ENCODE measurements at places on chromosomes 1 and 21.

DNA sequence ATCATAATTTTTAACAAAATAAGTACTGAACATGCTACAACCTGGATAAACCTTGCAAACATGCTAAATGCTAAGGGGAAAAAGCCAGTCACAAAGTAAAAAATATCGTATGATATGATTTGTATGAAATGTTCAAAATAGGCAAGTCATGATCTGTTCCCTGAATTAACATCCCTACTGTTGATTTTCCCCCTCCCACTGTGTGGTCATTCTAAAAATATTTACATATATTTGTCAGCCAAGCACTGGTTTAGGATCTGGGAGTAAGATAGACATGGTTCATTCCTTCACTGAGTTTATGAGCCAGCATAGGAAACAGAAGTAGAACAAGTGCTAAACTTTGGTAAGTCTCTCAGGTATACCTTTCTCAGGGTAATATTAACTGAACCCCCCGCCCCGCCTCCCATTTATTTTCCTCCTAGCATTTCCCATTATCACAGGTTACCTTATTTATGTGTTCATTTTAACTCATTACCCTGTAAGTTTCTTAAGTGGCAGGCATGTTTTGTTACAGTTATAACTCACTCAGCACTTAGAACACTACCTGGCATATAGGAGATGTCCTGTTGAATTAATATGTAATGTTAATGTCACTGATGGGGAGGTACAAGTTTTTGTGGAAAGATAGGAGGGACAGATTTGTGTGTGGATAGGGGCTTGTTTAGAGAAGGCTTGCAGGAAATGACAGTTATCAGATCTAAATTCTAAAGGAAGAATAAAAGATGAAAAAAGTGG lies 12.3 kb downstream of the UQCRH start:
- DNase-seq: no peak

DNA sequence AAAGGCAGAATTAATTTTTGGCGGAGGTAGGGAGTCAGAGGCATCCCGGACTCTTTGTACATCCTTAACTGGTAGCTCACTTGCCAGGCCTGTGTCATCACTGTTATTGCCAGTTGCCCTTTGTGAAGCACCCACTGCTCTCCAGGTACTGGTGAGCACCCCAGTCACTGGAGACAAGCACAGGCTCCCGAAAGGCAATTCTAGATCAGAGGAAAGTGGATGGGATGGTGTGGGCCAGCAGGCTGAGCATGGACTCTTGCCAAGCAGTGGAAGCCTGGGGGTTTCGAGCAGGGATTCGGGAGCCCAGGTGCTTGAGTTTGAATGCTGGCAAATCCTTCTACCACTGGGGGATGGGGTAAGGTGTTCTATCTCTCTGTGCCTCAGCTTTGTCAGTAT lies 551.1 kb downstream of the MATN1 start:
- DNase-seq: no peak

- DNase-seq: peak; percentile 51
Measured at GRCh38 chr1:23100074-23100748, 68.4 kb downstream of the LUZP1 start.

GRCh38 chr1:84996846-84997666 lies at the start of gene MCOLN2:
MCOLN2 (minus strand) TSS chr1:84997113; CDS start chr1:84996872, 241 bp downstream.
- DNase-seq: peak; percentile 60

- DNase-seq: no peak
Measured at GRCh38 chr1:174344162-174344561, 103.6 kb upstream of the GPR52 start.

GRCh38 chr1:182794676-182795201 lies 5.2 kb downstream of the NPL start:
- no peak for DNase-seq

DNA sequence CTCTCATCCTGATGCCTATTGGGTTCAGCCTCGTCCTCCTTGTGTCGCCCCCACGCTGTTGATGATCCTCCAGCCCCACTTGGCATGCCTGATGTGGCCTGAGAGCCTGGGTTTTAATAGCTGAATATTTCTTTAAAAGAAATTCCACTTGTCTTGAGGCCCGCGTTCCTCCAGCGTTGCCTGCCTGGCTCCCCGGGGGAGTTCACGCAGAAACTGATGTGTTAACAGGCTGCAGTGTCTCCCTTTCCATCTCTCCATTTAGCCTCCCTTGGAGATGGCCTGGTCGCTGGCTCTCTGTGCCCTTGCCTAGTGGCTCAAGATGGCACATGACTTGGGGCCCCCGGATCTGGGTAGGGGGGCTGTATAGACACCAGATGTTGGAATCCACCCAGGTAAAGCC lies 9.5 kb downstream of the ACTL8 start:
- DNase-seq: no peak

DNA sequence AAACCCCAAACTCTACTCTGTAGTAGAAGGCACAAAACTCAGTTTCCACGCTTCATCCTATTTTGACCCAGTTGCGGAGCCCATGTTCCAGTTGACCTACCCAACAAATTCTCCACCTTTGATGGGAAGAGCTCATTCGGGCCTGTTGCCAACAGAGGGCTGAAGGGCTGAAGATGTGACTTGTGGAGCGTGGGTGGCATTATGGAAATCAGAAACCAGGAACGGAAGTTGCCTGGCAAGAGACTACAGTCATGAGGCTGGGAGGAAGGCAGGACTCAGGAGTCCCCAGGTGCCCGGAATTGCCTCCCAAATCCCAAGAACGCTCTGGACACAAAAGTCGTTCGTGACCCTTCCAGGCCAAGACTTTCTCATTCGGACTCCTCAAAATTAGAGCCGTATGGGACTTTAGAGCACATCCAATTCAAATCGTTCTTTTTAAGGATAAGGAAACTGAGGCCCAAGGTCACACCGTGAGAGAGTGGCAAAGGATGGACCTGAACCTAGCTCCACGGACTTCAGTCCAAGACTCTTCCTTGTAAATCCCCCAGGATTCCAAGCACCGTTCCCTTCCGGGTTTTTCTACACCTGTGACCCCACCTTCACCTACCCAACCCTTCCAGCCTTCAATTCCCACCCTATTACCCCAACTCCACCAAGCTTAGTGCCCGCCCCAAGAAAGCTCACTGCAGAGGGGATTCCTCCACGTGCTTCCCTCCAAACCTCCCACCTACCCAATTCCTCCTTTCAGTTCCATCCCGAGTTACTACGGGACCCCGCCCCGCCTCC lies 739 bp downstream of the SMG5 start:
- DNase-seq: peak; percentile 16

- no peak for DNase-seq
Measured at GRCh38 chr1:52679048-52679447, 19.1 kb downstream of the COA7 start.

GRCh38 chr1:159465191-159465603 lies 25.7 kb downstream of the OR10J1 start:
- DNase-seq: no peak

- DNase-seq: no peak
Measured at GRCh38 chr1:66752000-66752592, at the start of gene DYNLT5. DYNLT5 (plus strand) TSS chr1:66752459; CDS start chr1:66754659, 2,200 bp downstream.

- DNase-seq: no peak
Measured at GRCh38 chr21:38958940-38959691, 153.4 kb downstream of the ETS2 start.

All from activated CD4-positive, alpha-beta T cell treated with anti-CD3 and anti-CD28 coated beads, Interleukin-2, amount 10 ng/mL, durations not matched to agents 7 days and 5 days (primary cell).